Stimulated activated naive CD8-positive, alpha-beta T cell treated with anti-CD3 and anti-CD28 coated beads, Interleukin-15, amount 100 ng/mL, for 72 hours (primary cell): ENCODE measurements at places on chromosomes 7 and 10.

DNA sequence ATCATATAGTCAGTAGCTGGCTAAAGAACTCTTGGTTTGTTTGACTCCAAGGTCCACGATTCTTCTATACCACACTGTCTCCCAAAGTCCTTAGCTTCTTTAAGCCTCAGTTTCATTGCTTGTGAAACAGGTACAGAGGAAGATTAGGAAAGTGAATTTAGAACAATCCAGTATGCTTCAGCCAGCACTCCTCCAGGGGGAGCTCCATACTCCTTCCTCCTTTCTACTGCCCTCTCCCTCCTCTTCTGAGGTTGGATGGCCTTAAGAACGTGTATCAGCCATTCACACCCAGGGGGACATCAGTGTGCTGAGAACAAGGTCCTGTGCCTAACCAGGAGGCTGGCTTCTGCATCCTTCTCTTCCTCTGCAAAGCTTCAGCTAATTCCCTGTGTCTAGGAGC is 54.8 kb upstream of the CALD1 start:
- no peak for DNase-seq

DNA sequence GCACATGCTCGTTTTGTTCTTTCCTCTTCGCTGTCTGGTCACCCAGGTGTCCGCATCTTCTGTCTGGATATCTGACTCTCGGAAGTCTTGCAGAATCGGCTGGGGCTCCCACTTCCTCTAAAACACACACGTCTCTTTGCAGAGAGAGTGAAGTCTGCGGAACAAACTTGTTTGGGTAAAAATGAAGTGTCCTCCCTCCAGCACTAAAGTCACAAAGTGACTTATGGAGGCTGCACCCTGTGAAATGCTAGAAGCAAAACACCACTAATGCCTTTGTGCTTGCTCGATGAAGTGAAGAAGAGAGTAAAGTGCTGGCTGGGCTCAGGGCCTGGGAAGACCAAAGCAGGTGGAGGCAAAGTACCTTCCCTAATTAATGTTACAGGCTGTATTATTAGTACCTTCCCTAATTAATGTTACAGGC is 71.4 kb downstream of the FGFR2 start:
- no peak for DNase-seq

- no peak for DNase-seq
Measured at GRCh38 chr10:105192146-105192545, 551.1 kb downstream of the SORCS3 start.

- peak; percentile 65 for DNase-seq
Measured at GRCh38 chr7:111025006-111025405, 65.9 kb upstream of the LRRN3 start.

DNA sequence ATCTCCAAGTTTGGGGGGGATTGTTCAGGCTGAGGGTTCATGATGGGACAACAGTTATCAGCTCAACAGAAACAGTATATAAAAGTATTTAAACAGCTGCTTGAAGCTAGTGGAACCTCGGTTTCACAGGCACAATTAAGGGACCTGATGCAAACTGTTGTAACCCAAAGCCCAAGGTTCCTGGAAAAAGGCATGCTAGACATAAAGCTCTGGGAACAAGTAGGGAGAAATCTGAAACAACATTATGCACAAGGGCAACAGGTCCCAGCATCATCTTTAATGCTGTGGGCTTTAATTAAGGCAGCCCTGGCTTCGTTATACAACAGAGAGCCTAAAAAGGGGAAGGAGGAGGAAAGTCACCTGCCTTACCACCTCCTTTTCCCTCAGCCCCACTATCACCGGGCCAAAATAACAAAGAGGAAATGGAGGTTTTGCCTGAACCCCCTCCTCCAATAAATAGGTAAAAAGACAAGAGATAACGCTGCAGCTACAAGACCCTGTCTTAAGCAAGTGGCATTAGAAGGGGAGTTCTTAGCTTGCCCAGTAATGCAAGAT is 83.2 kb upstream of the GPR22 start:
- DNase-seq, result no peak

DNA sequence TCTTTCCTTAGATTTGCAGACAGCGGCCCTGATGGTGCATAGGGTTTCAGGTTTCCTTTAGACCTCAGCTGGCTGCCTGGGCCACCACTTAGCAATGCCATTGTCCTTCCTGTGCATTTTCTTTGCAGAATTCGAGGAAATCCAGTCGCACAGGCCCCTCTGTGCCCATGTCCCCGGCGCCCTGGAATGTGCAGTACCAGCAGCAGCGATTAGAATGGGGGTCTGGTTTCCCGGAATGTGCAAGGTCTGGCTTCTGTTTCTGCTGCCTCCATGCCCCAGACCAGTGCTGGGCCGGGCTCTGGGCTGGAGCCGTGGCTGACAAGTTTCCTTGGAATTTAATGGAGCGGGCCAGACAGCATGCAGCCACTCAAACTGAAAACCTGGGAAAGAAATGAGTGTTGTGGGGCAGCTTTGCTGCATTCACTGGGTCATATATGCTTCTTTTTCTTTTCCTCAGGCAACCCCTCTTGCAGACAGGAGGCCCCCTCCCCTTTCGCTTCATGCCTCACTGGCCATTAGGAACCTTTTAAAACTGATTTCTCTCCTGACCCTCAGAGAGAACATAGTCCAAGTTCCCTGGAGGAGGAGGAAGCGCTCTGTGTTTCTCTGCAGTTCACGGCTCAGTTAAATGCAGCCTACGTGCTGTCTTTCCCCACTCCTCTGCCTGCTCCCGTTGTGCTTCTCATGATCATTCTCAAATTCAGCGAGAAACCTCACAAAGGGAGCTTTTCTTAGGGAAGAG is 14.4 kb downstream of the HTRA1 start:
- DNase-seq, result no peak

DNA sequence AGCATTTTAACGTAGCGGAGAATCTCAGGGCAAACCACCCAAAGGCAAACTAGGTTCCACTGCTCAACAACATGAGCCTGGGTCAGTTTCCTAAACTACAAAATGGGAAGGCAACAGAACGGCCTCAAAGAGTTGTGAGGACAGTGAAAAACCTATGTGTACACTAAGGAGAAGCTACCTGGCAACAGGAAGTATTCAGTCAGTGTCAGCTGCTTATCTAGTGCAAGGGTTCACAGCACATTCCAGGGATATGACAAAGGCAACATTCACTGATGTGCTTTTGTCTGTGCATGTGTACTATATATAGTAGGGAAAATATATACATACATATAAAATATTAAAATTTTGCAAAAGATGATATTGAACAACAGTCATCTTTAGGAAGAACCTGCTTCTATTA is 17.2 kb downstream of the NUDCD3 start:
- DNase-seq, result no peak

- DNase-seq, result no peak
Measured at GRCh38 chr7:85078181-85078580, 108.7 kb downstream of the SEMA3D start.

DNA sequence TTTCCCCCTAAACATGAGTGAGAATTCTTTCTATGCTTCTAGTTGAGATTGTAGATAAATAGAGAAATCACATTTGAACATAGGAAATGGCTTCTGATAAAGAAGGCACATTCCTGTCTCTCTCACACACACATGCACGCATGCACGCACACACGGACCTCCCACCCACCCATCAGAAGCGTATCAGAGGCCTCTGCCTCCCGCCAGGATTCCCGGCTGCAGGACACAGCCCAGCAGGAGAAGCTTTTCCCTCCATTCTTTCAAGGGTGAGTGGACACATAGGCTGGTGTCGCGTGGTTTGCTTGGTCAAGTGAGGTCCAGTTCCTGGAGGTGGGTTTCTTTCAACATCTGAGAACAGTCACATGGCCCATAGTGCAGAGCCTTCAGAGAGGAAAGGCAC is 34.2 kb downstream of the KLF6 start:
- no peak for DNase-seq

DNA sequence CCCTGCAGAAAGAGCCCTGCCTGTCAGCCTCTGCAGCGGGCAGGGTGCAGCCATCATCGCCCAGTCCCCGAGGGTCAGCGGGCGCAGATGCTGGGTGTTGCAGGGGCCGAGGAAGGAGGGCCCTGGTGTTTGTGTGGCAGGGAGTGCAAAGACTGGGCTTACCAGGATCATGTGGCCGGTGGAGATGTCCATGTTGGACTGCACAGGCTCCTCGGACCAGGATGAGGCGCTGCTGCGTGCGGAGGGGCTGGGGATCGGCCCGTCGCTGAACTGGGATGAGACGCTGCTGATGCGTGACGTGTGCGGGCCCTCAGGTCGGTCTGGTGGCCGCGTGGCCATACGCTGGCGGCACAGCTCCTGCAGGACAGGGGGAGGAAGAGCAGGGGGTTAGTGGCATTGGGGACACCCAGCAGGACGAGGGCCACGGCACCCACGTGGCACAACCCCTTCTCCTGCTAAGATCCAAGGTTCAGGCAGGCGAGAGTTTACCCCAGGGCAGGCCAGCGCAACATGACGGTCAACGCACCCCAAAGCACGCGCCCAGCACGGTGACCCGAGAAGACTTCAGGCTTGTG is 319.5 kb downstream of the DNAJB6 start:
- DNase-seq, result no peak

DNA sequence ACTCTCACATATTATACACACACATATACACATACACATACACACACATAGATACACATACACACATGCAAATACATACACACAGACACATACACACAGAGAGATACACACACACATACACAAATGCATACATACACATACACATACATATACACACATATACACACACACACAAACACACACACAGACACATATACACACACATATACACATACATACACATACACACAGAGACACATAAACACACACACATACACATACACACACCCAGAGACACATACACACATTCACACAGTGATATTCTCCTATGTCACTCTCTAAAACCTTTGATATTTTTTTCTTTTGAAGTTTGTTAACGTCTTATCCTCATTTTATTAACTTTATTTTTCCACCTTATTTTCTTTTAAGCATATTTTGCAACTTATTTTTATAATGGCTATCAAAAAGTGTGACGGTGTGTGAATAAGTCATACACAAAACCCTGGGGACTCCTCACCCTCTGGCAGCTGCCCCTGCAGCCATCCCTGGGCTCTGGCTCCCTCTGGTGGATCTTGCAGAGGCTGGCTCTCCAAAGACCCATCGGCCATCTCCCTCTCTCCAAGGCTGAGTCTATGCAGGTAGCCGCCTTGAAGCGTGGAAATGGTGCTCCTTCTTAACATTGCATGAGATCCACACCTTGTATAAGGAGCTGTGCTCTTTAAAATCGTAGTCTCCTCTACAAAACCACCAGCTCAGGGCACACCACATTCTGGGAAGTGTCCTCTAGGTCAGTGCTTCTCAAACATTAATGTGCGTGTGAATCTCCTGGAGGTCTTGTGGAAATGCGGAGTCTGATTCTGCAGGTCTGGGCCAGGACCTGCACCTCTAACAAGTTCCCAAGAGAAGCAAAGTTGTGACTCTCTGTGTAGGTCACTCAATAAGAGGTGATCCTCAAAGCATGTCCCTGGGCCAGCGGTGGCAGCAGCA is 4.1 kb upstream of the C10orf120 start:
- peak; percentile 45 for DNase-seq

DNA sequence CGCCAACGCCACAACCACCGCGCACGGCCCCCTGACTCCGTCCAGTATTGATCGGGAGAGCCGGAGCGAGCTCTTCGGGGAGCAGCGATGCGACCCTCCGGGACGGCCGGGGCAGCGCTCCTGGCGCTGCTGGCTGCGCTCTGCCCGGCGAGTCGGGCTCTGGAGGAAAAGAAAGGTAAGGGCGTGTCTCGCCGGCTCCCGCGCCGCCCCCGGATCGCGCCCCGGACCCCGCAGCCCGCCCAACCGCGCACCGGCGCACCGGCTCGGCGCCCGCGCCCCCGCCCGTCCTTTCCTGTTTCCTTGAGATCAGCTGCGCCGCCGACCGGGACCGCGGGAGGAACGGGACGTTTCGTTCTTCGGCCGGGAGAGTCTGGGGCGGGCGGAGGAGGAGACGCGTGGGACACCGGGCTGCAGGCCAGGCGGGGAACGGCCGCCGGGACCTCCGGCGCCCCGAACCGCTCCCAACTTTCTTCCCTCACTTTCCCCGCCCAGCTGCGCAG is 424 bp downstream of the EGFR start:
- no peak for DNase-seq

- no peak for DNase-seq
Measured at GRCh38 chr10:44951576-44952226, 7.9 kb upstream of the RASSF4 start.

- no peak for DNase-seq
Measured at GRCh38 chr7:22582863-22583622, 83.1 kb upstream of the STEAP1B start.

GRCh38 chr10:25175527-25176420 is 973 bp downstream of the GPR158 start:
- no peak for DNase-seq

- DNase-seq, result no peak
Measured at GRCh38 chr10:9069136-9069535, 1014.6 kb downstream of the GATA3 start.

DNA sequence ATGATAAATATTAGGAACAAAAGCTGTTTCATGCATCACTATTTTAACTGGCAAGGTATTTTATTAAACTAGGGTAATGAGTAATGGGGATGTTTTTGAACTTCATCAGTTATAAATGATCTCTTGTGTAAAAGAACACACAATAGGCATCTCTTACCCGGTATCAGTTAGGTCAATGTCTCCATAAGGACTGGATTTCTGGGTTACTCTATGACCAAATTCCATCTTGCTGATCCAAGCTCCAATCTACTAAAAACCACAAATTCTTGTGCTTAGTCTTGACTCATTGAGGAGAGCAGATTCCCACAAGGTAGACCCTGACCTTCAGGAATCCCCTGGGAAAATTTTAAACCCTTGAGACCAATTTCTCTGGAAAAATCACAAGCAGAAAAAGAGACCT is 1167.7 kb downstream of the XPNPEP1 start:
- DNase-seq, result no peak
